ENCODE measurements at places on chromosomes 11 and 22.

DNA sequence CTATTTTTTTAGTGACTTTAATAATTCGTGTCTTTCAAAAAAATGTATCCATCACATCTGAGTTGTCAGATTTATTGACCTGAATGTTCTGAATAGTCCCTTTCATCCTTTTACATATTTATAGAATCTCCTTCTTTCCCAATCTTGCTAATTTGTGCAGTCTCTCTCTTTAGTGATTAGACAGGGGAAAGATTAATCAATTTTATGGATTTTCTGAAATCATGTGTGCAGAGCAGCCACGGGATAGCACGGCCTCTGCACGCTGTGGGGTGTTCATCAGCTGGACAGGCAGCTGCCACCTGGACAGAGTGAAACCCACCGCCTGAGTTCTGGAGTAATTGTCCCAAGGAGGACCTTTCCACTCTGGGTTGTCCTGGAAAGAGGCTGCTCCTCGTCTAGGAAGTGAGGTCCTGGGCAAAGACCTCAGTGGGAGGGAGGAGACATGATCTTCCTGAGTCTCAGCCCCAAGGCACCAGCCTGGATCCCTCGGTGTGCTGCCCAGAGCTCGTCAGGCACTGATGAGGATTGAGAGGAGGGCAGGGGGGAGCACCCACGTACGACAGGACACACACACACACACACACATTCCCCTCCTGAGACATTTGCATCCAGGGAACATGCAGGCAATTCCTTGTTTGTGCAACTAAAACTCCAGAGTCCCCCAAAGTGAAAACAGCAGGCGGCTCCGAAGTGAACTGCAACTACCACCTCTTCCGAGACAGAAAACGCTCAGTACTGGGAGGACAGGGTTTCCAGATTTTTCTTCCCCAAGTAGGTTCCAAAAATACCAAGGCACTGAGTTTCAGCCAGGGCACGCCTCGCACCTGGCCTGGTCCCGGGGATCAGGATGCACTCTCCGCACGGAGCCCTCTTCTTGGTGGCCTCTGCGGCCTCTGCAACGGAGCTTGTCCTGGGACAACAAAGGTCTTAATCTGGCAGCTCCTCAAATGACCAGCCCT lies 22.5 kb upstream of the KRTAP5-6 start:
- DNase-seq = no peak

- DNase-seq = no peak
Measured at GRCh38 chr11:84218318-84218717, 932.2 kb upstream of the CCDC90B start.

DNA sequence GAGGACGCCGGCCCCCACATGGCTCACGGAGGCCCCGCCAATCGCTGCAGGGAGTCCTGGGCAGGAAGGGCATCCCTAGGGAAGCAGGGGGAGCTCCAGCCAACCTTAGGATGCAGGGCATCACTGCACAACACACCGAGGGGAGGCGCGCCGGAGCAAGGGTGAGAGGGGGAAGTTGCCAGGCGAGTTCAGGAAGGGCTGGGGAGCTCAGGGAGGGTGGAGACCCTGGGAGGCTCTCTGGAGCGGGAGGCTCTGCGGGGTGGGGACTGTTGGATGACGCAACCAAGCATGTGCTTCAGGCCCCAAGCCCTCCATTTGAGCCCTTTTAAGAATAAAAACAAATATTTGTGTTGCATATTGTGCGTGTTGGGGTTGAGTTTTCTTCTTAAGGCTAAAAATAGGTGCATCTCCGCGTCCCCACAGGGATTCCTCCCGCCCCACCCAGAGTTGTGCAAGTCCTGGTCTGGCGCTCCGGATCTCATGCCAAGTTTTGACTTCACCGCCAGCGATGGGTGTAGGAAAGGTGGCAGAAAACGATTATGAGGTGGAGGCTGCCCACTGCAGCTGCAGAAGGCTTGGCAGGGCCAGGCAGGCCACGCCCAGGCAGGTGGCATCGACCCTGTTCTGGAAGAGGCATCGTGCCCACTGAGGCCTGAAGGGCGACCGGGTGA lies 65.2 kb downstream of the WNT7B start:
- peak; percentile 30 for DNase-seq

DNA sequence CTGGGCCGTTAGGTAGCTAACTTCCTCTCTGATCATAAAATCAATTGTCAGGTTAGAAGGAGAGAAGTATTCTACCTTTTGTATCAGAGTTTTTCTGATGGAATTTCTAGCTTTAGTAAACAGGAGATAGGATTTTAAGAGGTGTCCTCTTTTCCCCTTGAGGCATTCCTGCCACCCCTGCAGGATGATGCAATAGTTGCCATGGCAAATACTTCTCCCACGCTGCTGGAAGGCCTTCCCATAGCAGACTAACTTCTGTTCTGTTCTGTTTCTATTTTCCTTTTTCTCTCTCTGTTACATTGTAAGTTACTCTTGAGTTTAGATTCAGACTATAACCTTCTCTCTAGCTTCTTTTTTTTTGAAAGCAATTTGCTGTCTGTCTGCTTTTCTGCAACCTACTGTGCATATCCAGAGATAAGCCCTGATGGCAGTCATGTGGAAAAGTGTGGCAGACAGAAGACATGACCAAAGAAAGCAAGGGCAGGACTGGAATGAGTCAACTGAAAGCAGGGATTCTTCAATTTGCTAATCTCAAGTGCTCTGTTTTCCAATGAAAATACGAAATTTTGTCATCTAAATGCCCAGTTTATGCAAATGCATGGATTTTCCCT lies 679.1 kb downstream of the DLG2 start:
- no peak for DNase-seq

GRCh38 chr11:6437993-6438392 lies 2.8 kb downstream of the HPX start:
- no peak for DNase-seq

DNA sequence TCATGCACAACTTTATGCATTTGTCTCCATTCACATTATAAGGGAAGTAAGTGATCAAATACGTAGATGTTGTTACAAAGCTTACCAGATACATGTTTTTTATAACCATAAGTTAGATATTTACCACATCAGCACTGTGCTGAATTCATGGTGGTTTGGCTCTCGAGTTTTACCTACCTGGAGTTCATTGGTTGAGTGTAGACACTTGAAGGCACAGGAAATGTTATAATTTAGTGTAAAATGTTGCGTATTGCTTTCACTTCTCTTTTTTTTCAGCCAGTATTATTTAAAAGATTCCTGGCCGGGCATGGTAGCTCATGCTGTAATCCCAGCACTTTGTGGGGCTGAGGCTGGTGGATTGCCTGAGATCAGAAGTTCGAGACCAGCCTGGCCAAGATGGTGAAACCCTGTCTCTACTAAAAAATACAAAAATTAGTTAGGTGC lies 53.1 kb upstream of the GRK2 start:
- DNase-seq = no peak

- DNase-seq = no peak
Measured at GRCh38 chr22:19554834-19555404, 30.7 kb upstream of the CLDN5 start.

- DNase-seq = no peak
Measured at GRCh38 chr11:134144744-134145143, 75.9 kb downstream of the JAM3 start.

DNA sequence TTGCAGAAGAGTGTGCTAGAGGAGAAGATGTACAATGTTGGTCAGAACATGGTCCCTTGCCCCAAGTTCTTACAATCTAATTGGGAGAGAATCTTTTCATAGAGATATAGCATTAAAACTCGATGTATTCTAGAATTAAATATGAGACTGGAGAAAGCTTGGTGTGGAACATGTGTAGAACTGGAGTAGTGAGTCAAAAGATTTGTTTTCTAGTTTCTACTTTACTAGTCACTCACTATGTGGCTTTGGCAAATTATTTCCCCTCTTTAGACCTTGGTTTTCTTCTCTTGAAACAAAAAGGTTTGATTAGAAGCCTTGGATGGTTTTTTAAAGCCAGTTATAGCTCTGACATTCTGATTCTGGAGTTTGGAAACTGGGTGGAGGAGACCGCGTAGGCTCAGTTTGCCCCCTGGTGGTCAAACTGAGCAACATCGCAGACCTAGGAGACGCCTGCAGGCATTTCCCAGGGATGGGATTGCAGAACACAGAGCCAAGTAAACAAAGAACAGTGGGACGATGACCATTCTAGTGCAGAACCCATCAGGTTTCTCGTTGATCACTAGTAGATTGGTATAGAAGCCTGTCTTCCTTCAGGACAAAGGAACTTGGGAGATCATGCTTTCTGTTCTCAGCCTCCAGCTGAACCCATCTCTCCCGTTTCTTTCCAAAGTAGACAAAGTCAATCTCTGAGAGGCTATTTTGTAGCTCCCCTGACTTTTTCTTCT lies 8.5 kb upstream of the CHRDL2 start:
- peak; percentile 38 for DNase-seq

DNA sequence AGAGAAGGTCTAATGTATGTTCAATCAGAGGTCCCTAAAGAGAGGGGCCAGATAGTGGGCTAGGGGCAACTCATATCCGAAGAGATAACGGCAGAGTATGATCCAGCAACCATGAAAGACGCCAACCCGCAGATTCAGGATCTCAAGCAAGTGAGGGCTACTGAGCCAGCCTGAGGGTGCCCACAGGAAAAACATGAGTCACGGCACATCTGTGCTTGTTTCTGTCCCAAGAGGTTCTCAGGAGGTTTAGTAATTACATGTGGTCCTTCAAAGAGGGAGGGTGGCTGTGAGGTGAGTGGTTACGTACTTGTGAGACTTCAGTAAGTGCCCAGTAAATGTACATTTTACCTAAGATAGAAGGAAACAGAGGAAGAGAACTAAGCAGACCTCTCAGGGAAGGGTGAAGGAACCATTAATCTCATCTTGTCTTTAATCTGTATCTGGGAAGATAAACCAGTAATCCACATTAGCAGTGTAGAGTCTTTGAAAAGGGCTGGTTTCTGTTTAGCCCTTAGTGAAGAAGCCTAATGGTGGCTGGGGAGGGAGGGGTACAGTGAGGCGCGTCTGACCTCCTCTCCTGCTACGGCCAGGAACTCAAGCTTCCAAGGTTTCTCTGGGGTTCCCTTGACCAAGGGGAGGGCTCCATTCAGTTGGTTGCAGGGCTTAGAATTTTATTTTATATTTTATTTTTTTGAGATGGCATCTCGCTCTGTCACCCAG lies 10.2 kb downstream of the SIRT3 start:
- no peak for DNase-seq

DNA sequence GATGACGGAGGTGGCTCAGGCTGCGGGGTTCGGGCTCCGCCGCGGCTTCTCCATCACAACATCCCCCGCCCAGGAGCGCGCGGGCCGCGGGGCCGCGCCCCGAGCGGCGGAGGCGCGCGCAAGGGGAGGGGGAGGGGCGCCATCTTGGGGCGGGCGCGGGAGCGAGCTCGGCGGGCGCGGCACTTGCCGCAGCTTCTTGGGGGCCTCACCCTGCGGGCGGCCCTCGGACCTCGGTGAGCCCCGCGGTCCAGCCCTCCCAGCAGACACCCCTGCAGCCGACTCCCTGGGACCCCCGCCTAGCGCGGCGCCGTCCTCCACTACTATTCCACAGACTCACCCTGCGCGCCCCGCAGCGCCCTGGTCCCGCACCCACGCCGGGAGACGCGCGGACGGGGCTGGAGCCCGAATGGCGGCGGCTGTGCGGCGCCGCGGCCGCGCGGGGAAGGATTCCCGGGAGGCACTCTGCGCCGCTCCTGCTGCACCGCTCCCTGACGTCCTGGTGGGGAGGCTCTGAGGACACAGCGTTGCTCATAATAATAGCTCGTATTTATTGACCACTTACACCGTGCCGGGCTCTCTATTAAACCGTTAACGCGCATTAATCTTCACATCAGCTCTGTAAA lies at the start of gene APBB1:
Gene APBB1 (minus strand): TSS at position 86 of the 623 bp plus-strand sequence. CDS start 7,747 bp downstream, outside the sequence.
- DNase-seq = no peak

GRCh38 chr22:27588268-27588667 lies 213.3 kb downstream of the MN1 start:
- DNase-seq = no peak

DNA sequence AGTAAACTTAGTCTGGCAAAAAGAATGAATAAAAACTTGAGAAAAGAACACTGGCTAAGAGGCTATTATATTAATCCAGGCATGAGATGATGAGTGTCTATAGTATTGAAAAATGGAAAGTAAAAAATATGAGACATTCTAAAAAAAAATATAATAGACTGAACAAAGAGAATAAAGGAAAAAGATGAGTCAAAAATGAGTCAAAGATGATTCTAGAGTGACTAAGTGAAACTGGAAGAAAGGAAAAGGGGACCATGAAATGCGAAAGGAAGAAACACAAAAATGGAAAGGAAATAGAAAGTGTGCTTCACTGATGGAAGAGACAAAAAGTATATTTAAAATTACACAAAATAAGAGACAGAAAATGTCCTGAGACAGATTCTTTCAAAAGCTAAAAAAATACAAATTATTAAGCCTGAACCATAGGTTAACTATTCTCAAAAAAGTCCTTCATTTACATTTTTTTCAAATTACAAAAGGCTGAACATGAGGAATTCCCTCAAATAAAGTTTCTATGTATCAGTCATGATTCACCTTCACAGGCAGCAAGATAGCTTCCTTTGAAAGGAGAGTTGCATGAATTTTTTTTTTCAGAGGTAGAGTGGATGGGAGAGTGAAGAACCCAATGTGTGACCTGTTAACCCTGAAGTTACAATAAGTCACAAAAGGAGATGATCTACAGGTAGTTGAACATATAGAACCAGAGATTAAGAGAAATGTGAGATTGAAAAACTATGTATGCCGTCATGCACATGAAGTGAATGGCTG lies 75.2 kb downstream of the EIF3M start:
- no peak for DNase-seq

DNA sequence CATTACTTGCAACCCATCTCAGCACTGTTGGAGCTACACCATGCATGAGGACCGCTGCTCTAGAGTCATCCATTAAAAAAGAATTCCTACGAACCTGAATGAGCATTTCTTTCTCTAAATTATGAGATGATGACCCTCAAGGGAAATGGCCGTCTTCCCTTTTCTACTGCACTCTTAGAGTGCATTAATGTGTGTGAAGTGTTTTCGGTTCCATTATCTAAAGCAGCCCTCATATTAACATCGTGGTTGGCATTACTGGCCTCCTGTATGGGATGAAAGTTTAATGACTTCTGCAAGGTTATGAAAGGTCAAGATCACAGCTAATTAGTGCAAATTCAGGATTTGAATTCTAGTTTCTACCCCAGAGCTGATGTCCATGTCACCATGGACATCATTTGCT lies 16.7 kb downstream of the CD44 start:
- DNase-seq = no peak

DNA sequence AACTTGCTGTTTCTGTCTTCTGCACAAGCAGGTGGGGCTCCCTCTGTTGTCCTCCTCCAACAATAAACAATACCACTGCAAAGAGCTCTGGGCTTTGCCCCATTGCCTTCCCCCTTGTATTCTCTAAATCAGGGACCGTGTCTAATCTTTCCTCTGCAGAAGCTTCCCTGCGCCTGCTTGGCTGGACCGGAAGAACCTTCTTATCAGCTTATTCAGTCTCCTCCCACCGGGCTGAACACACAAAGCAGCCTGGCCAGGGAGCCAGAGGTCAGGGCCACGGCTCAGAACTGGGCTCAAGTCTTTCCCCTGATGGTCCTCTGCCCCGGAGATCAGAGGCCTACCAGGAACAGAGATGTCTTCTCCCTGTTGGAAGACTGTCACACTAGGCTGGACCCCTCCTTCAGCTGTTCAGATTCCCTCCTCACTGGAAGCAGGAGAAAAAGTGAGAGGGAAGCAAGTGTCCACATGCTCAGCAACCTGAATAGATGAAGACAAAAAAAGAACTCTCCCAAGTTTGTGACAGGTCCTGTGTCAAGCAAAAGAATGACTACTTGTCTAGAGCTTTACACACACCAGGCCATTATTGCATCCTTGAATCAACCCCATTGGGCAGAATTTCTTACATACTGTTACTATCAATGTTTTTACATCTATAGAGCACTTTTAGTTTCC lies 63.7 kb downstream of the RAB30 start:
- DNase-seq = no peak
